ENCODE measurements at places on chromosomes 6 and 20.

- no peak for DNase-seq
Measured at GRCh38 chr6:21496706-21497105, 96.8 kb upstream of the SOX4 start.

DNA sequence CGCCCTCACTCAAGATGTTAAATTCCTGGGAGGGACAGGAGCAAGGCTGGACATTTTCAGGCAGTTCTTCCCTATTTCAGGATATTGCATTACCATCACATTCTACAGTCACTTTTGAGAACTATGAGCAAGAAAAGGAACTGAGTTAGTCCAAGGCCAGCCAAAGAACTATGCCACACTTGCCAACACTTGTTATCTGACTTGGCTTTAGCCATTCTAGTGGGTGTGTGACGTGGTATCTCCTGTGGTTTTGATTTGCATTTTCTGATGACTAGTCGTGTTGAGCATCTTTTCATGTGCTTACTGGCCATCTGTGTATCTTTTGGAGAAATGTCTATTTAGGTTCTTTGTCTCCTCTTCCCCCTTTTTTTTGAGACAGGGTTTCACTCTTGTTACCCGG, 12.0 kb downstream of the XRN2 start:
- DNase-seq = no peak

DNA sequence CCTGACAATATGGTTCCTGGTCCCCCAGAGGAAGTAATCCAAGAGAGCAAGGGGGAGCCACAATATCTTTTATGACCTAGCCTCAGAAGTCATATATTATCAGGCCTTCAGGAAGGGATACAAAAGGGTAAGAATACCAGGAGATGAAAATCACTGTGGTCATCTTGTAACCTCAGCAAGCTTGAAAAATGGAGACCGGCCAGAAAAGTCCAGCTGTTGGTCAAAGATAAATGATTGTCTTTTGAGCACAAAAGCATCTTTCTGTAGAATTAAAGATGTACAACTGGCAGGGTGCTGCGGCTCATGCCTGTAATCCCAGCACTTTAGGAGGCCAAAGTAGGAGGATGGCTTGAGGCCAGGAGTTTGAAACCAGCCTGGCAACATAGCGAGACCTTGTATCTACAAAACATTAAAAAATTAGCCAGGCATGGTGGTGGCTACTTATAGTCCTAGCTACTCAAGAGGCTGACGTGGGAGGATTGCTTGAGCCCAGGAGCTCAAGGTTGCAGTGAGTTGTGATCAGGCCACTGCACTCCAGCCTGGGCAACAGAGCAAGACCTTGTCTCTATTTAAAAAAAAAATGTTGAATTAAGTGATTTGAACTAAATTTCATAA, 118.0 kb upstream of the MARCKS start:
- DNase-seq = no peak

DNA sequence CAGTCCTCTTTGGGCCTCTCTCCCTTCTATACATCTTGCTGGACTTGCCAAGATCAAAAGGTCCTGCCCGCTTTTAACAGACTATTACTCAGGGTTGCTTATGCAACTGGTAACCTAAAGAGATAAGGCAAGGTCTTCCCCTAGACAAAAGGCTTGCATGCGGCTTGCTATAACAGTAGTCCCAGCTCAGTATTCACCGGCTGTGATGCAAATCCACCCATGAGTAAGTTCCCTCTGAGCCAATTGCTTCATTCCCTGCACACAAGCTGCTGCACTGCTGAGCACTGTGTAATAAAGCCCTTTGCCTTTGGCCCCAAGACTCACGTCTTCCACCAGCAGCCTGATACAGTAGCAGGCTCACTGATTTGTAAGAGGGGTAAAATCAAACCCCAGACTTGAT, 363.8 kb downstream of the PRKN start:
- DNase-seq = no peak

- DNase-seq = peak; percentile 94
Measured at GRCh38 chr6:108557494-108558371, 3.0 kb upstream of the FOXO3 start.

DNA sequence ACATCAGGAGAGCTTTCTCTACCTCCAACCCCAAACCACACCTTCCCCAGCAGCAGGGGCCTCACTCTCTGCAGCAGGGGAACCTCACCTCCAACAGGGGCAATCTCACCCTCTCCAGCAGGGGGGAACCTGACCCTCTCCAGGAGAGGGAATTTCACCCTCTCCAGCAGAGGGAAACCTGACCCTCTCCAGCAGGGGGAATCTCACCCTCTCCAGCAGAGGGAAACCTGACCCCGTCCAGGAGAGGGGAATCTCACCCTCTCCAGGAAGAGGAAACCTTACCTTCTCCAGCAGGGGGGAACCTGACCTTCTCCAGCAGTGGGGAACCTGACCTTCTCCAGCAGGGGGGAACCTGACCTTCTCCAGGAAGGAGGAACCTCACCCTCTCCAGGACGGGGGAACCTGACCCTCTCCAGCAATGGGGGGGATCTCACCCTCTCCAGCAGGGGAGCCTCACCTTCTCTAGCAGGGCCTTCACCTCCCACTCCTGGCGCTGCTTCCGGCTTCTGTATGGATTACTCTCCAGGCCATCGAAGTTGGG, 3.1 kb downstream of the B3GALT4 start:
- no peak for DNase-seq

- no peak for DNase-seq
Measured at GRCh38 chr6:129946439-129947140, 71.8 kb upstream of the L3MBTL3 start.

DNA sequence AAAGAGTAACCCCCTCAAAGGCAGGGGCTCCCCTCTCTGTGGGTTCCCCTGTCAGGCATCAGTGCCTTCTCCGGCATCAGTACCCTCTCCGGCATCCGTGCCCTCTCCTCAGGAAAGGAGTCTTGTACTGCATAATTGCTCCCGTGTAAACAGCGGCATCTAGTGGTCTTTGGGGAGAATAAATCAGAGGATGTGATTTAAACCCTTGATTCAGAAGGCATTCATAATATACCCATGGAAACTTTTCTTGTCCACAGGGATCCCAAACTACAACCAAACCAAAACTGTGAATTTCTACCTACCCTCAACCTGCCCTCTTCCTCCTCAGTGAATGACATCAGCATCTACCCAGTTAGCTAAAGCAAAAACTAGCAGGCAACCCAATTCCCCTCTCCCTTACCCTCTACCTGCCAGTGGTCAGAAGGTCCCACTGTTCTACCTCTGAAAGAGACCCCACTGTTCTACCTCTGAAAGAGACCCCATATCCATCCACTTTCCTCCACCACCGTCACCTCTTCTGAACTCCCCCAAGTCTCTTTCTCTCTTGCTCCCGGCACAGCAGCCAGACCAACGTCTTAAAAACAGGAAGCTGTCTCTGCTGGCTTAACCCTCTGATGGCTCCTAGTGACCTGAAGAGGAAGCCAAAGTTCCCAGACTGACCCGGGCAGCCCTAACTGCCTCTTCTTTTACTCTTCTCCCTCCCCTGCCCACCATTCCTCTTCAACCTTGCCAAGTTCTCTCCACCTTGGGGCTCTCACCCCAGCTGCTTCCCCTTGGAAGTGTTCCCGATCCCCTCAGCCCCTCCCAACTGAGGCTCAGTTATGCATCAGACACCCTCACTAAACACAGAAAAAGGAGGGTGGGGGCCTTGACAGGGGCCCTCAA, 27.2 kb downstream of the UBE2V1 start:
- DNase-seq = peak; percentile 9

DNA sequence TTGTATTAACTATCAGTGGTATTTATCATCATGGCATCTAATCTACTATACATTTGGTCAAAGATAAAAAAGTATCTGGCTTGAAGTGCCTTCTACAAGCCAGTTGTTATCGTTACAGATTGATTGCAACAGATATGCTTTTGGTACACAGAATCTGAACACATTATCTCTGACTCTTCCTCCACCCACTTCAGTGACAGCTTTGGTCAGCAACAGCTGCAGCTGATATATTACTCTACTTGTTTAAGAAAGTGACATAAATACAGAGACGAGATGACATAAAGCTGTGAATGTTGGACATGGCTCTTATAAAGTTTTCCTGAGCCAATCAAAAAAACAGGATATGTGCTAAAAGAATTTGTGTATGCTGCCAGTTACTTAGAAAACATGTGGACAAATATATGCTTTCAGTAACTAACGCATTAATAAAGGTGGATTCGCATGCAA, 77.6 kb downstream of the HIVEP2 start:
- no peak for DNase-seq

DNA sequence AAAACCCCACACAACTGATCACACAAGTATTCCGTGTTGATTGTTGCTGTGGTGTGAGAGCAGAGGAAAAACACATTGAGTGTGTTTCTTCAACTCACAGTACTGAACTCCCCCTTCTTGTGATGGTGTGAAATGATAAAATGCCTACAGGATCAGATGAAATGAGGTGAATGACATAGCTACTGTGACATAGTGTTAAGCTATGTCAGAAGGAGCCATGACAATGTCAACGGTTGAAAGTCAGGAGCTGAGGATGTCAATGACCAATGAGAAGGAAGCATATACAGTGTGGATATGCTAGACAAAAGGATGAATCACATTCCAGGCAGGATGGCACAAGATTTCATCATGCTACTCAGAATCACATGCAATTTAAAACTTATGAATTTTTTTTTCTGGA, 38.8 kb downstream of the WASF1 start:
- DNase-seq = no peak

- DNase-seq = no peak
Measured at GRCh38 chr6:162211777-162212176, 515.8 kb downstream of the PRKN start.

GRCh38 chr20:10342152-10342551, 91.9 kb downstream of the MKKS start:
- DNase-seq = no peak

GRCh38 chr6:42210551-42210950, 7.1 kb downstream of the MRPS10 start:
- no peak for DNase-seq

- no peak for DNase-seq
Measured at GRCh38 chr6:80939898-80940297, 812.6 kb downstream of the TENT5A start.

- no peak for DNase-seq
Measured at GRCh38 chr20:46563170-46563859, 12.9 kb upstream of the OCSTAMP start.

- no peak for DNase-seq
Measured at GRCh38 chr6:92109956-92110355, 1309.4 kb downstream of the EPHA7 start.

DNA sequence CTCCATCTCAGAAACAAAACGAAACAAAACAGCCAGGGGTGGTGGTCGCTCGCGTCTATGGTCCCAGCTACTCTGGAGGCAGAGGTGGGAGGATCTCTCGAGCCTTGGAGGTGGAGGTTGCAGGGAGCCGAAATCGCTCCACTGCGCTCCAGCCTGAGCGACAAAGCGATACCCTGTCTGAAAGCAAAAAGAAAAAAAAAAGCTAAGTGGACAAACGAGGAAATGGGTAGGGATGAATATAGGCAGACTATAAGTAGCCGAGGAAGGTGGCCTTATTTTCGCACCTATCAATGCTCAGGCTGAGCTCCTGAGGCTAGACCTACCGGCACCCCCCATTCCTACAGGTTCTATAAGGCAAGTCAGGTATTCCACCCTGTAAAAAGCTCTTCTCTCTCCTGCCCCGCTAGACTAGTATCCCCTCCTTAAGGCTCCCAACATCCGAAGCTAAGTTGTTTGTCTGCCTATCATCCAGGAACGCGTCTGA, 650 bp upstream of the CASP8AP2 start:
- no peak for DNase-seq

DNA sequence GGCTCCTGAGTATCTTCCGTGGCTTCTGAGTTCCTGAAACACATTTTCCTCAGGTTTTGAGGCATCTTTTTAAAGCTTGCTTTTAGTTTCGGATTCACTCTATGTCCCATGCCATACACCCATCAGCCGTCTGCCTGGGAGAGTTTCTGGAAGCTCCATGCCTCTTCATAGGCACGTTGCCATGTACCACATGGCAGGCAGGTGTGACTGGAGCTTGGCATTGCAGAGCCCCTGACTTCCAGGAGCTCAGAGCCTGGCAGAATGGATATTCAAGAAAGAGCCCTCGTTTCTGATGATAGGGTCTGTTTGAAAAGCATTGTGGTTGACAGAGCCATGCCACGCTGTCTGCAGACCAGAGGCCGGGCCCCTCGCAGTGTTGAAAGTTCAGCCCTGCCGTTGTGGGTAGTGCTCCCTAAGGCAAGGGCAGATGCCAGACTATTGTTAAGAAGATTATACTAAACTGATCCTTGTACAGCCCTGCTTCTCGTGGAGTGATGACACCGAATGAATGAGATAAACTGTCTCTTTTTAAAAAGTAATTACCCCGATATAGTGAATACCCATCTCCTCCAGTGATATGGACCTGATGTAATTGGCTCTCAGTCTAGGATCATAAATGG, 100.0 kb downstream of the RPP40 start:
- no peak for DNase-seq

- no peak for DNase-seq
Measured at GRCh38 chr6:143679041-143679440, 1.3 kb downstream of the PHACTR2 start.

GRCh38 chr20:50027611-50028105, 44.9 kb downstream of the SNAI1 start:
- DNase-seq = no peak

DNA sequence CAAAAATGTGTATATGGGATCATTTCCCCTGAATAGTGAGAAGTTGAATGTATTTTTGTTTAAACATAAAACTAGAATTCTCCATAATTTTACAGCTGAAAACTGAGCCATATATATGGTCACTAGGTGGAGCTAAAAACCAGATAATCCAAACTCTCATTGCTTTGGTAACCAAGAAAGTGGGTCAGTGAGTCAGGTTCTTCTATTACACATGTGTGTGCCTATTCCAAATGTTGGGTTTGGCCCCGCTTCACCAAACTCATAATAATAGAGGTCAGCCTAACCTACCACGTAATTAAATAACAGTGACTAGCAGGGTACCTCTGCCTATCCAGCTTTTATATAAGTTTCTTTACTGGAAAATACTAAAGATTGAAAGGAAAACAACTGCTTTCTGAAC, 19.3 kb upstream of the RNGTT start:
- no peak for DNase-seq

DNA sequence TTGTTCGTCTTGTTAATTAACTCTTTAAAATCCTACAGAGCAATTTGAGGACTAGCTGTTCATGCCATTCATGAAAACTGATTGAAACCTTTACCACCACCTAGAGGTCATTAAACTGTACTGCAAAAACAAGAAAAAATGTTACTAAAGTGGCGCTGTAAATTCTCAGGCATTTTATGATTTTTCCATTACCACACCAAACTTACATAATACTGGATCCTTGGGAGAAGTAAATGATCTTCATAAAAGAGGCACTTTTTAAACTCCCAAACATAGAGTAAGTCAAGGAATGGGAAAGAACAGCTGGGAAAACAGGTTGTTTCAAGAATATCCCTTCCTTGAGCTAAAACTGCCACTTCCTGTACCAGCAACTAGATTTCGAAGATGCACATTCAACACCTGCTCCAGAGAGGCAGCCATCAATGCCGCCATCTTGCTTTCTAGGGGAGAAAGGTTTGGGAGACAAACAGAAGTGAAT, 54.3 kb downstream of the MYLIP start:
- no peak for DNase-seq

Data from stimulated activated naive CD4-positive, alpha-beta T cell (primary cell).